Amniotic stem cell (primary cell): ENCODE measurements at places on chromosomes 6 and 20.
A peak's percentile ranks its signal among the peaks of the same experiment; 100 is the strongest.

DNA sequence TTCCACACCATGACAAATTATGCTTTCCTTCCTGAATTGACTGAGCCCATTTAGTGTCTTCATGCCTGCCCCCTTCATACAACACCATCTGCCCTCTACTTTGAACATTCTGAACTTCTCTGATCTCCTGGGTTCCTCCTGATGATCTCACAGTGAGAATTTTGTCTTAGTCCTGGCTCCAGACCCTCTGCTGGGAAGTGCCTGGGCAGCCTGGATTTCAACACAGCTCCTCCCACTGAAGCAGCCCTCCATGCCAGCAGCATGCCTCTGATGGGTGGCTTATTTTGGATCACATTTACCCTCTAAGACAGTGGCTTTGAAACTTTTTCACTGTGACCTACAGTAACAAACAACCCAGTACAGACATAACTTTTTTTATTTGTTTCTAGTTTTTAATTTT is 41.5 kb downstream of the DSE start:
- DNase-seq = no peak

DNA sequence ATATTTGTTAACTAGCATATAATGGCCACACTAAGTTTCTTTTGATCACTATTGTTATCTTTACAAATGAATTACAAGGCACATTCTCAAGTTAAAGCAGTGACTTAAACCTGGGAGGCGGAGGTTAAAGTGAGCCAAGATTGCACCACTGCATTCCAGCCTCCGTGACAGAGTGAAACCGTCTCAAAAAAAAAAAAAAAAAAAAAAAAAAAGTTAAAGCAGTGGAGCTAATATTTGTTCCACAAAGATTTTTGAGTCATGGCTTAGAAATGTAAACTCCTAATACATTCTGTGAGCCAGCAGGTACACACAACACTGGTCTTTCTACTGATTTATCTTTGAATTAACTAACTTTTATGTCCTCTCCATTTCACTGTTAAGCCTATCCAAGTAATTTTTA is 221.7 kb upstream of the HTR1E start:
- no peak for DNase-seq

- no peak for DNase-seq
Observed at GRCh38 chr6:89198235-89198634, 18.9 kb downstream of the GABRR1 start.

- peak; percentile 45 for DNase-seq
Observed at GRCh38 chr6:125102891-125103290, 50.7 kb upstream of the TPD52L1 start.

DNA sequence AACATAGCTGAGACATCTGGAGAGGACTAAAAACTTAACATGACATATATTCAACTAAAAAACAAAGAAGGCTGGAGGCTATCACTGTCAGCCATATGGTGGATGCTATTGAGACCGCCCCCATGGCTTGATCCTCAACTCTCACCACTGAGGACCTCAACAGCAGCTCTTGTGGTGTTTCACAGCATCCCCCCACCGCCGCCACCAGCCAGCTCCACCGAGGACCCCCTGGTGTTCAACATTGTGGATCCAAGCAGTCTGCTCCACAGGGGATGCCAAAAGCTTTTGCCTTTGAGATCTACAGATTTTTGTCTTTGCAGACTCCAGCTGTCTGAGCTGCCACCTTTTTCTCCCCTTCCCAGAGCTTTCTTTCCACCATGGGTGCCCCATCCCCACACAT is 64.6 kb downstream of the NUS1 start:
- DNase-seq = no peak

DNA sequence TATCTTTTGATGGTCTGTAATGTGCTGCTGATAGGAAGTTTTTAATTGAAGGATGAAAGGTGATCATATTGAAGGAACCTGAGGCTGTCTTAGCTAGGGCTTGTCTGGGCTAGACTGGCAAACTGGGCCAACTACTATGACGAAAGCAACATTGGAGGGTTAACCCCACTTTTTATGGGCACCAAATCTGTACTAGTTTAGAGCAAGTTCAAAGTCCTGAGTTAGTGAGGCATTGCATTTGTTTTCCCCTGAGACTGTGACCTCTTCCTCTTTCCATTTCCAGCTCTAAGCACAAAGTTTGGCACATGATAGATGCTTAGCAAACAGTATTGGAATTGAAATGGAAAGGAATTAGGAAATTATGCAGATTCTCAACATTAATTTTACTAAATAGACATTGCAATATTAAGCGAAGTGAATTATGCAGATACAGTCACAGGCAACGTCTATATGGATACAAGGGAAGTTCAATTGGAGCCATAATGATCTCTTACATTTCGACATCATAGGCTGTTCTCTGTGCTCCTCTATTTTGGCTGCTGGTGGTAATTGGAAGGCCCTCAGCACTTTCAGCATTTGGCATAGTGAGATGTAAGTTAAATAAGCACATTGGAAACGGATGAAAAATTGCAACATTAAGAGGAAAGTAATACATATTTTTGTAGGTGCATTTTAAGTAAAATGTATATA is 22.2 kb downstream of the CEP57L1 start:
- DNase-seq = no peak

DNA sequence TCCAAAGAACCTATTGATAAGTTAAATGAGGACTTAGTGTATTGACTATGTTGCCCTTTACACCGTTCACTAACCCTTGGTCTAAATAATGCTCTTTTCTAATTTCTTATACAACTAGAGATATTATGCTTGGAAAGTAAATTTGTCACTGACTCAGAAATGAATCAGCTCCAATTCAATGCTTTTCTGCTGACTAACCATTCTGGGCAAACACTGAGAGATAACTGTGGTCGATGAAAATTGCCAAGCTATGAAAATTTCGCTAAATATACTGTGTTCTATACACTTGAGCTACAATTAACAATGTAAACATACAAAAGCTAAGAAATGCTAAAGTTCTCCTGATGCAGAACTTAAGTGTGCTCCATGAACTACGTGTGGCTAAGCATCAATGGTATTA is 23.1 kb upstream of the FBXO9 start:
- peak; percentile 62 for DNase-seq

DNA sequence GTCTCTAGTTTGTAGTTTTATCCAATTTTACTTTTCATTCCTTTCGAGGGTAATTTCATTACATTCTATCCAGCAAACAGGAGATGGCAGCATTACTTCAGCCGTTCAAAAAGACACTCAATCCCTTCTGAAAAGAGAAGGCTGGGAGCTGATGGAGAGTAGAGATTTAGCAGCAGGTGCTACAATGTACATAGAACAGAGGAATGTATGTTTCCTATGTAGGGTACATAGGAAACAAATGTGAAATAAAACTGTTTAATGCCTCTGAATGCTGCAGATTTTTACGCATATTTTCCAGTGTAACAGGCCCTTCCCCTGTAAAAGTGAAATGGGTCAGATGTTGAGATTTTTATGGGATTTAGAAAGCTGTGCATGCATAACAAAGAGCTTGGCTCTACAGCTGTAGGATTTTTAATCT is 16.0 kb downstream of the RPS12 start:
- no peak for DNase-seq

- no peak for DNase-seq
Observed at GRCh38 chr20:39563349-39563748, 601.2 kb downstream of the DHX35 start.
